Neural crest cell (in vitro differentiated cells): ENCODE measurements at places on chromosomes 16 and 17.
A peak's percentile ranks its signal among the peaks of the same experiment; 100 is the strongest.

DNA sequence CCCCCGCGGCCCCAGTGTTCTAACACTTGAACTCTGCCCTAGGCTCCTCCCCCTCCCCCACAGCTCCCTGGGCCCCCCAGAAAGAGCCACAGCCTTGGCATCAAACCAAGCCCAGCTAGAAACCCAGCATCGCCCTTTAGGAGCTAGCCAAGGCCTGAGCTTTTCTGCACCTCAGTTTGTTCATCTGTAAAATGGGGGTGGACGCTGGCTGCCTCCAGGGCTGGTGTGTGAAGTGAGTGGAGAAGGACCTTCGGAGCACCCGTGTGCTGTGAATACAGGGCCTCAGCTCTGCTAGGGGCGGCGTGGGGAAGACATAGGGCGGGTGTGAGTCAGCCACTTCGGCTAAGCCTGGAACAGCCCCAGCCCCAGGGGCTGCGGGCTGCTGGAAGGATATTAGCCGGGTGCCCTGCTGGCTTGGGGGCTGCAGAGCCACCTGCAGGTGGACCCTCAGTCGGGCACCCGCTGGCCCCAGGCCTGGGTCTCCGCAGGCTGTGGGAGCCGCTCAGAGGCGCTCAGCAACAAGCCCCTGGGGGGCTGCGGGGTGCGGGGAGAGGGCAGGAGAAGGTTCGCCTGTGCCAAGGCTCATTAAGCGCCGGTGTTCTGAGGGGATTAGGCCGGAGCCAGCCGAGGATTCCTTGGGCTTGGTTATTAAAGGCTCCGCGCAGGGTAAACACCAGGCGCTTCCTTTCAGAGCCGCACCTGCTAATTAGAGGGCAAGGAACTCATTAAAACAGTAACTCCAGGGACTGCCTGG is 217.0 kb upstream of the CIBAR2 start:
- peak; percentile 29 for DNase-seq

DNA sequence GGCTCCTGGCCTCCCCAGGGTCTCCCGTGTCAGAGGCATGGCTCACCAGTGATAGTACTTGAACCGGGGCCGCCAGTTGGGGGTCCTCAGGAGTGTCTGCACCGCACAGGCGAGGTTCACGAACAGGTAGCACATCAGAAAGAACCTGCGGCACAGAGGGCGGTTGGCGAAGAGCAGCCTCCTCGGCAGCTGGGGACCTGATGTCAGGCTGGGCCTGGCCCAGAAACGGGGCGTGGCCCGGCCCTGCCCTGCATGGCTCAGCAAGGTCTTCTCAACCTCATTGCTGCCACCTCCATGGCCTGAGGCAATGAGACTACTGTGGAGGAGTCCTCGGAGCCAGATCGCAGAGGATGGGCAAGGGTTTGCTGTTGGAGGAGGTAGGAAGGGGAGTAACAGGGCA is 4.1 kb upstream of the LCAT start:
- DNase-seq: no peak

GRCh38 chr16:57541754-57542435 is 548 bp upstream of the ADGRG5 start:
- no peak for DNase-seq

DNA sequence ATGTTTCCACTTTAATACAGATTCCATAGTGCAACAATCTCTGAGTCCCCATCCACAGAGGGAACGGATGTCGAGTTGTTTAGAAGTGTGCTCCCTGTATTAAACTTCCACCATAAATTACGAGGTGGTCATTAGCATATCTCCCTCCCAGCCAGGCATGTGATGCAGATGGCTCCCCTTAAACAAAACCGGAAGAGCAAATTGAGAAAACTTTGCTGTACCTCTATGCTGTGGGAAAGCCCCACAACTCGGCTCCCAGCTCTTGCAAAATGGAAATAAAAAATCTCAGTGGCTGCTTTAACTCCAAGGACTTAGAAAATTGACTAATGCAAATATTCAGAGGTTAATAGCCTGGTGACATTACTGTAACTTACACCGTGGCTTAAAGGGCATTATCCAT is 290.9 kb downstream of the MAF start:
- DNase-seq: no peak

DNA sequence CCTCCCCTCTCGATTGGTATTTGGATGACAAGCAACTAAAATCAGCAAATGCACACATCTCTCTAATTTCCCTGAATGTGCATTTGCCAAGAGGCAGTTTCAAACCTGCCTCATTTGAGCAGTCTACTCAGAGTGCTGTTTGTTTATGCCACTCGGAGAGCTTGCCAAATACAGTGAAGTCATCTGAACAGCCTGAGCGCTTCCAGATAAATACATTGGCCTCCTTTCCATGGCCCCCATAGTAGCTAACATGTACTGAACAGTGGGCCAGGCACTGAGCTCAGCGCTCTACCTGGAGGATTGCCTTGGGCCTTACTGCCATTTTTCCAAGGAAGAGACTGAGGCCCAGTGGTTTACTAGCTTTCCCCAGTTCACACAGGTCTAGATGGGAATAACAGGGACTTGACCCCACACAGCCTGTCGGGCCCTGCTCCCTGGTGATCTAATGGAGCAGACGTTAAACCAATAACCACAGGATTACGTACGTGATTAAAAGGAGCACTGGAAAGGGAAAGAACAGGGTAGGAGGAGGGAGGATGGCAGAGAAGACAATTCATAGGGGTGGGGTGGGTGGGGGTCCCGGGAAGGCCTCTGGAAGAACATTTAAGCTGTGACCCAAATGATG is 18.7 kb upstream of the ANKRD40CL start:
- DNase-seq: no peak

DNA sequence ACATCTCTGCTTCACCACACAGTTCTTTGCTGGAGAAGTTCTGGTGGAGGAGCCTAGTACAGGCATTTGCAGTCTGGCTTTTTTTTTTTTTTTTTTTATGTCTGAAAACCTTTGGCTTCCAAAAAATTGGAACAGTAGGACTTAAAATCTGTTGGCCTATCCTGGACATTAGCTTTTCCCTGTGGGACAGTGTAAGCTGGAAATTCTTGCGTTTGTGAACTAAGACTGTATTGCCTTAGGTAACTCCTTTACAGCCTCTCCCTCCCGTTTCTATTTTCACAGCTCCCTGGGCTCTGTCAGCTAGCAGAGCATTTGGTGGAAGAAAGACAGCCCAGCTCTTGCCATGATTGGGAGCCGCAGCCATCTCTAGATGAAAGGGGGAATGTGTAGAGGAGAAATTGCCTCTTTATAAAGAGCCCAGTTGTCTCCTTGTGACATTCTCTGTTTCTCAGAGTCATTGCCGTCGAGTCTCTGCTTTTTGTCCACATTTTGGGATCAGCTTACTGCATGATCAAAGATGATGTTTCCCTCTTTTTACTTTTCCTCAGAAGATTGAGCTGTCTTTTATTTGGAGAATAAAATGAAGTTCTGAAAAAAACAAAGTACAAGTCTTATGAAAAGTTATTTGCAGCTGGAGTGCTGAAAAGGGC is 227.5 kb downstream of the SPECC1 start:
- DNase-seq: no peak

GRCh38 chr16:83270061-83270460 is 537.7 kb upstream of the HSBP1 start:
- no peak for DNase-seq

DNA sequence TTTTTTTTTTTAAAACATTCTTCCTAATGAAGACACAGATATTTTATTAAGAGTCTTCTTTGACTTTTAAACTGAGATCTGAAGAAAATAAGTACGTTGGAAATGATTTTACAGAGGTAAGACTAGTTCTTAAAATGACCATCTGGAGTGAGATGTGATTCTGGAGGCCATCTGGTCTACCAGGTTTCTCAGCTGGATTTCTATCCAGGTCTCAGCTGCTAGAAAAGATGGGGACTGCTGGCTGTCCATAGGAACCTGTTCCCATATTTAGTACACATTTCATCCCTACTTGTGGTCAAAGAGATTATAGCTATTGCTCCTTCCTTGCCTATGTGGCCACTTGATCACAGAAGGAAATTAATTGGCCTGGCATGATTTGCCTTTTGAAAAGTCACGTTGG is 12.2 kb downstream of the PMFBP1 start:
- no peak for DNase-seq

DNA sequence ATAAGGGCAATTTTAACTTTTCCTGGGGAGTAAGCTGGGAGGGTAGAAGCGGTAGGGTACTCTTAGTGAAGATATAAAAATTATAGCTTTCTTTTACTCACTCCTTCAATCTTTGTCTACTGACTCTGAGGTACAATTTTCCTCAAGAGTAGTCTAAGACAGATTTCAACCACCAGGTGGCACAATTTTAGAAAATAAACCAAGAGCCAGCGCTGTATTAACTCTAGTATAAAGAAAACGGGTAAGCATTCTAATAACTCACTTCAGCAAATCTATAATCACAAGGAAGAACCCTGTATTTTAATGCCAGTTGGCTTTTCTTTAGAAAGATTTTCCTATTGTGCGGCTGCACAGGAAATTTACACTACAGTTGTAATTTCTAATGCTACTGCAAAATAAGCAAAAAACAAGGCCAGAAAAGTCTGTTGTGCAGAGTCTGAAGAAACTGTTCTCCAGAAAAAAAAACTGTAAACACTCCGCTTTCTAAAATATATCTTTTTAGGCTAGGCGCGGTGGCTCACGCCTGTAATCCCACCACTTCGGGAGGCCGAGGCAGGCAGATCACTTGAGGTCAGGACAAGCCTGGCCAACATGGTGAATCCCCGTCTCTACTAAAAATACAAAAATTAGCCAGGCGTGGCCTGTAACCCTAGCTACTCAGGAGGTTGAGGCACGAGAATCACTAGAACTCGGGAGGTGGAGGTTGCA is 1.9 kb downstream of the CMC2 start:
- DNase-seq: no peak

DNA sequence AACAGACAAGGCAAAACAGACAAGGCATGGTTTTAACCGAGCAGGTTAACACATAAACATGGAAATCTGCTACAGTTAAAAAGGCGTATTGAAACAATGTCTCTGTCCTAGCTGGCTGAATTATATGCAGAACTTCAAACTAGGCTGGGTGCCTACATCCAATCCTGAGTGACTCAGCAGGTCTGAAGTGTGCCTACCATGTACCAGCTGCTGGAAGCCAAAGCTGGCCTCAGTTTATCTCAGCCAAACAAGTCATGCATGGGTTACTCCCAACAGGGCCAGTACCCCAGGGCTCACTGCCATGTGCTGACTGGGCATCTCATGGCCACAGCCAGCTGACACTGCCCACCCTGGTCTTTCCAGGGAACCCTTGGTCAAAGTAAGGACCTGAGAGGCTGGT is 4.0 kb downstream of the C1QBP start:
- DNase-seq: no peak

- no peak for DNase-seq
These were observed 12.3 kb upstream of the UBE2I start for GRCh38 chr16:1297018-1297696.

DNA sequence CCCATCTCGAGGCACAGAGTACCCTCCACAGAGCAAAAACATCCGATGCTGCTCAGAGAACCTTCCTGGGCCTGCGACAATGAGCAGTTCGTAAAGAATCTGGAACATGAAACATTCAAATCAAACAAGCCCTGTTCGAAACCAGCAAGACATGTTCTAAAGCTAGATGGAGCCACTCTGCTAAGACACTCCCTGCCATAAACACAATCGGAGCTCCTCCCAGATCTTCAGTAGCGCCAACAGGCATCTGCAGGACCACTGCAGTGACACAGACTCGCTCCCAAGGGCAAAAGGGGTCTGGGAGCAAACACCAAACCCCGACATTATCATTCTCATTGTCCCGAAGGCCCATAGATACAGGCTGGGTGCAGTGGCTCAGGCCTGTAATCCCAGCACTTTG is 108.7 kb downstream of the ZFHX3 start:
- no peak for DNase-seq
